CD4-positive, CD25-positive, alpha-beta regulatory T cell (primary cell): ENCODE measurements at places on chromosomes 3 and 15.

GRCh38 chr3:129575997-129576384 lies 30.5 kb downstream of the PLXND1 start:
- DNase-seq, result no peak

DNA sequence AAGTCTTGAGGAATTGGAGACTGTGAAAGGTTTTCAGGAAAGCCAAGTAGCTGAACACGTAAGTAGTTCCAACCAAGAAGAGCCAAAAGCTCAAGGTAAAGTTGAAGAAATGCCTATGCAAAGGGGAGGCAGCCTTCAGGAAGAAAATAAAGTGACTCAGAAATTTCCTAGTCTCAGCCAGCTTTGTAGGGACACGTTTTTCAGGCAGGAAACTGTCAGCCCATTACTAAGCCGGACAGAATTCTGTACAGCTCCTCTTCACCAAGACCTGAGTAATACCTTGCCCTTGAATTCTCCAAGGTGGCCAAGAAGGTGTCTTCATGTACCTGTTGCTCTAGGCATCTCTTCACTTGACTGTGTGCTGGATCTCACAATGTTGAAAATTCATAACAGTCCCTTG lies 48.6 kb downstream of the CDAN1 start:
- no peak for DNase-seq

DNA sequence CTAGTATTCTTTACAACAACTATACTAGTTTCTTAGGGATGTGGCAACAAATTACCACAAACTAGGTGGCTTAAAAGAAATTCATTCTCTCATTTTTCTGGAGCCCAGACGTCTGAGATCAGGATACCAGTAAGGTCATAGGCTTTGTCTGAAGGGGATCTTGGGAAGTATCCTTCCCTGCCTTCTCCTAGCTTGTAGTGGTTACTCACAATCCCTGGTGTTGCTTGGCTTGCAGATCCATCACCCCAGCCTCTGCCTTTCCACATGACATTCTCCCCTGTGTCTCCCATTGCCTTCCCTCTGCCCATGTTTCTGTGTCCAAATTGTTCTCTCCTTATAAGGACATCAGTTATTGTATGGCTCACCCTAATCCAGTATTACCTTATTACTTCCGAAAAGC lies 24.3 kb upstream of the CLDN1 start:
- DNase-seq, result no peak

- no peak for DNase-seq
Measured at GRCh38 chr3:186722457-186722856, 5.3 kb downstream of the KNG1 start.

DNA sequence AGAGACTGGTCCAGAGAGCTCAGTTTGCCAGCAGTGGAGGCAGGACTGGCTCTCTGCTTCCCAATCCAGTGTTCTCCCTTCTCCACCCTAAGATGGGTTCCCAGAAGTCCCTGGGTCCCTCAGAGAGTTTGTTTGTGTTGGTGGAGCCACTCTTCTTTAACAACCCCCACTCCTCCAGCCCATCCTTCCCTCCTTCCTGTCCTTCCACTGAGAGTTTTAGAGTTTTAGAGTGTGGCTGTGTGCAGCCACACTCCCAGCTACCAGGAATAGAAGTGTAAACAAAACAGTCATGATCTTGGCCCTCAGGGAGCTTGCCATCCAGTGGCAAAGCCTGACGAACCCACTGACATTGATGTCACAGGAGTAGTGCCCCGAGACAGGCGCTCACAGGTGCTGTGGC lies 12.5 kb upstream of the FBLN2 start:
- DNase-seq, result no peak

DNA sequence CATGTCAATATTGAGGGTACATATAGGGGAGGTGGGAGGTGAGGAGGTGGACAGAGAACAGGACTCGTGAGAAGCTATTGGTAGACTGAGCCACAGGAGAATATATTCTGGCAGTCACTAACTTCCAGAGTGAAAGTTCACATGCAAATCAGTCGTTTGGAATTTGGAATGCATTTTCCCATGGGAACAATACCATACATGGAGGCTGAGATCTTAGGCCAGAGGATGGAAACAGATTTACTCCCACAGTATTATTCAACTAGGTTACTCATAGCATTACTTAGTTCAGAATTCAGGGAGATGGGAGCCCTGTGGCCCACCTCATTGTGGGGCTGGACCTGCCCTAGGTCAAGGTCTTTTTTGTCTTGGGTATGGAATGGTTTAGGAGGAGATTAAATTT lies 36.4 kb upstream of the ABHD2 start:
- no peak for DNase-seq

GRCh38 chr15:78322724-78323521 lies 17.2 kb upstream of the CRABP1 start:
- DNase-seq, result no peak

DNA sequence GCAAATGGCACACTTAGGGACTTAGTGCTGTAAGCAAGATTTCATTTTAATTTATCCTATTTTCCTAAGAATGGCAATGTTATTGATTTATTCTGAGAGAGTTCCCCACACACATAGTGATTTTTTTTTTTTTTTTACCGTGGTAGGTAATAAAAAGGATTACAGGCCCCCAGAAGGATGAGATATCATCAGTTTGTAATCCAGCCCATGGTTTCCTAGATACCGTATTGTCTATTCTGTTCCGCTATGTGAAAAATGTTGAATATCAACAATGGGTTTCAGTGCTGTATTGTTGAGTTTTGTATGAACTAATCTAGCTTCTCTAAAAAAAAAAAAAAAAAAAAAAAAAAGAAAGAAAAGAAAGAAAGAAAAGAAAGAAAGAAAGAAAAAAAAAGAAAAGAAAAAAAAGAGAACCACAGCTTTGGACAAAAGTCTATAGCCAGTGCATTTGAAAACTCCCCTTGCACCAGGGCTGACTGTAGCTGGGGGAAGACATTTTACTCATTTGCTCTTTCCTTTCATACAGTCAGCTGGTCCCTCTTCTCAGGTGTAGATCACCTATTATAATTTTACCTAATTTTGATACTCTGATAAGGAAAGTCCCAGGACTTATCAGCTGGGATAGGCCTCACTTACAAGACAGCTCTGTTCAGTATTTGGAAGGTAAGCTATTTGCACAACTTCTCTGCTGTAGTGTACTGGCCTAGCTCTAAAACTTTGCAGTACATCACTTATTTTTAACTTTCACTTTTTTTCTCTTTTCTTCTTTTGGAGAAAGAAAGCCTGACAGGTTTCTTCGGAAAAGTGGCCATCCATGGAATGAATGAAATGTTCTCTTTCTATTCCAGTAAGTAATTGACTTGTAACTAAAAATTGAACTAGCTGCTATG lies 101.4 kb upstream of the SOX2 start:
- no peak for DNase-seq

DNA sequence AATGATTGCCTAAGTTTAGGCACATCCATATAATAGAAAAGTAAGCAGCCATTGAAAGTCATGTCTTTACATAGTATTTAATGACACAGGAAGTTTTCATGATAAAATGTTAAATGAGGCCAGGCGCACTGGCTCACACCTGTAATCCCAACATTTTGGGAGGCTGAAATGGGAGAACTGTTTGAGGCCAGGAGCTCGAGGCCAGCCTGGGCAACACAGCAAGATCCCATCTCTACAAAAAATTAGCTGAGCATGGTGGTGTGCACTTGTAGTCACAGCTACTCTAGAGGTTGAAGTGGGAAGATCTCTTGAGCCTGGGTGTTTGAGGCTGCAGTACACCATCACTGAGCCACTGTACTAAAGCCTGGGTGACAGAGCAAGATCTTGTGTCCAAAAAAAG lies 59.4 kb downstream of the SETMAR start:
- no peak for DNase-seq

- no peak for DNase-seq
Measured at GRCh38 chr3:73028803-73029202, 32.2 kb downstream of the PPP4R2 start.

- DNase-seq, result no peak
Measured at GRCh38 chr15:63030101-63030551, 12.4 kb upstream of the TPM1 start.

- no peak for DNase-seq
Measured at GRCh38 chr15:39709941-39710340, 72.7 kb downstream of the FSIP1 start.

DNA sequence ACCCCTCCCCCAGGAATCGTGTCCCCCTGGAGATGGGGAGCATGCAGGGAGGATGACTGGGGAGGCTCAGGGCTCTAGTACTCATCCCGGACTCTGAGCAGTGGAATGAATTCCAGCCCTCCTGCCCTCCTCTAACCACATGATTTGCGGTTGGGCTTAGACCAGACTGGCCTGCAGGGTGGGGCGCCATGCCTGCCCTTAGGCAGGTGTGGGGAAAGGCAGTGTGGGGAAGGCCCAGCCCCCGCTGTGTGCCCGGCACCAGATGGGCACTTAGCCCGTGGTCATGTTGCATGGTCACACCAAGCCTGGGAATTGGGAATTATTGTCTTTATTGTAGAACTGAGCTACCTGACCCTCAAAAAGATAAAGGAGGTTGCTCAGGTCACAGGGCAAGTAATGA lies 283.8 kb downstream of the TLE3 start:
- no peak for DNase-seq

- DNase-seq, result no peak
Measured at GRCh38 chr3:188021502-188022040, 132.4 kb upstream of the LPP start.

DNA sequence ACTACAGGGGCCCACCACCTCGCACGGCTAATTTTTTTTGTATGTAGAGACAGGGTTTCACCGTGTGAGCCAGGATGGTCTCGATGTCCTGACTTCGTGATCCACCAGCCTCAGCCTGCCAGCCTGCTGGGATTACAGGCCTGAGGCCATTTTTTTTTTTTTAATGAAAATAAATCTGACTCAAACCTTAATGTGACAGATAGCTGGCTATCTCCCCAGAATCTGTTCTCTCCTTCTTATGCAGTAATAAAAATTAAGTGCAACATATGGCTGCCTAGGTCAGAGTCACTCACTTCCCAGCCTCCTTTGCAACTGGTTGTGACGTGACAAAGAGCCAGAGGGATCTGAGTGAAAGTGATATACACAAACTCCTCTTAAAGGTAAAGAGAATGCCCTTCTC lies 53.0 kb downstream of the ZNF148 start:
- no peak for DNase-seq

- no peak for DNase-seq
Measured at GRCh38 chr3:188712248-188712924, 459.4 kb upstream of the TPRG1 start.

- no peak for DNase-seq
Measured at GRCh38 chr15:42036112-42036905, 15.5 kb upstream of the PLA2G4E start.

GRCh38 chr15:77034695-77035489 lies 36.0 kb downstream of the TSPAN3 start:
- no peak for DNase-seq

- no peak for DNase-seq
Measured at GRCh38 chr3:79204351-79204750, 563.4 kb downstream of the ROBO1 start.

DNA sequence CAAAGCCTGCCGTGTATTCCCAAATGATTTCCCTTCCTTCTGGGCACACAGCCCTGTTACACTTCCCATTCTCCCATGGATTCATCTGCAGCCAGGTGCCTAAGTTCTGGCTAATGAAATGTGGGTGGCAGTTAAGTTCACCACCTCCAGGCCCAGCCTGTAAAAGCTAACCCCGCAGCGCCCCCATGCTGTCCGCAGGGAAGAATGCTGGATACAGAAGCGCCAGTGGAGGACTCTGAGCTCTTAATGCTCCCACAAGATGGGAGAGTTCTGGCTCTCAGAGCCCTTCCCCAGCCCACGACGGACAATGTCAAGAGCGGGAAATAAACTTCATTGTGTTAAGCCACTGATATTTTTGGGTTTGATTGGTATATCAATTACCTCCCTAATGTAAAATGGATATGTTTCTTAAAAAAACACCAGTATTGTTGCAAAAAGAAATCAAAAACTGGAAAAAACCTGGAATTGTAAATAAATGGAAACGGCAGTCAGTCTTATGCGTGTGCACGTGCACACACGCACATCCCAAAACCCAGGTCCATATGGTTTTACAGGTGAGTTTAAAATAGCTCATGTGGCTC lies 37.7 kb upstream of the FGD5 start:
- no peak for DNase-seq

- DNase-seq, result no peak
Measured at GRCh38 chr15:89916660-89917059, 3.9 kb upstream of the ARPIN start.

DNA sequence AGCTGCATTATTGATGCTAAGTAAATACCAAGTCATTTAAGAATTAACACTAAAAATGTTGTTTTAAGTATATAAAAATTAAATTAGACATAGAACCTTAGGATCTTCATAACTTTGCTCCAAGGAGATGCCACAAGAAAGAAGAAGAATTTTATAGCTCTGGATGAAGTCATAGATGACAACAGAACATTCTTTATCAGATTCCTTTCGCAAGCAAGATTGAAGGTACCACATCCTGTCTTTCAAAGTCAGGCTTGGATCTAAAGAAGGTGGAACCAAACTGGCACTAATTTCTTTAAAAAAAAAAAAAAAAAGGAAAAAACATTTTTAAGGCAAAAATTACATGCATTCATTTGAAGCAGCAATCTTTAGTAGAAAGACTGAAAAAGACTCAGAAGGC lies 62.5 kb downstream of the POLQ start:
- DNase-seq, result no peak
